Nucleus accumbens (tissue), 56 donors: ENCODE measurements at places on chromosomes 3 and 15.

DNA sequence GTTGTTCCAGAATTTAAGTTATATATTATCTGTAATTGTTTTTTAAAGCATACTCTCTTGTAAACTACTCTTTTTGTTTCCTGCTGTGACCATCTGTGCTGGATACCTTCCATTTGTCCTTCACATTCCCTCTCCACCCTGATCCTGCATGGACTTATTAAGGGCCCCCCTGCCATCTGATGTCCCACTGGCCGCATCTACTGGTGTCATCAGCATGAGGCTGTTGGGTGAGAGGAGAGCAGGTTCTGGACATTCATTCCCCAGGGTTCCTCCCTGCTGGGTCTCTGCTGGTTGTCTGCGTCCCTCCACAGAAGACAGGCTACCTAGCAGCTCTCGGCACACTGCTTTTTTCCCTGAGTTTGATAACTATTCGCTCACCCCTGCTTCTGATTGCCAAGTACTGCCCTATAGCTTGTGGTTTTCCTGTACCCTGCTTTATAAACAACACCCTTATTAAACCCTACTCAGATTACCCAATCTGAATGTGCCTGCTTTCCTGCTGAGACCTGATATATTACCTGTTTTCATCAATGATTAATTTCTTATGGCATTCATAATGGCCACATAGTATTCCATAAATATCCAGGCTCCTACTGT lies 7.7 kb downstream of the CMTM8 start:
- no peak for DNase-seq

DNA sequence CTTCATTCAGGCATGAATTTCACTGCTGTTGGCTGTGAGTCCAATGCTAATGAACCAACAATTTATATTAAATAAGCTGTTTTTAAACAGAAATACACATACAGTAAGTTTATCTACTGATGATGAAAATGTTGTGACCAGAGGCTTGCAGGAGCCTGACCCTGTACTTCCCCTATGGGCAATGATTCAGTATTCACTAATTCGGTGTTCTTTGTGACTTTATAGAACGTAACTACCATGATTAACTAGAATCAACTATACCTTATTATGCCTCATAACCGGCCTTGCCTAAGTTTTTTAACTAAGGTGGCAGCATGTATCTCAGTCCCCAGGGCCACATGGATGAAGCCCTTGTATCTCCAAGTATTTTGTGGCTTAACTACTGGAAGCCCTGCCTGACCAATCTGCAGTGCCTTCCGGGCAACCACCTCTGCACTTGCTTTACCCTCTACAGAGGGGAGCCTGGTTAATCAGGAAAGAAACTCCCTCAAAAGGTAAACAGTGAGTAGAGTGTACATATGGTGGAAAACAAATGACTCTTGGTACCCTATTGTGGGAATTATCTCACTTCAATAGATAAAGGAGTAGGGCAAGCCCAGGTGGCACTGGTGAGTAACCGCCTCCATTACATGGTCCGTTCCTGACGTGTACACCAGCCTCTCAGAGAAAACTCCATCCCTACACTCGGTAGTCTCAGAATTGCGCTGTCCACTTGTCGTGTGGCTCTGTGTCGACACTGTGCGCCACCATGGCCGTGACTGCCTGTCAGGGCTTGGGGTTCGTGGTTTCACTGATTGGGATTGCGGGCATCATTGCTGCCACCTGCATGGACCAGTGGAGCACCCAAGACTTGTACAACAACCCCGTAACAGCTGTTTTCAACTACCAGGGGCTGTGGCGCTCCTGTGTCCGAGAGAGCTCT lies 11.6 kb upstream of the CLDN18 start:
- DNase-seq: no peak

DNA sequence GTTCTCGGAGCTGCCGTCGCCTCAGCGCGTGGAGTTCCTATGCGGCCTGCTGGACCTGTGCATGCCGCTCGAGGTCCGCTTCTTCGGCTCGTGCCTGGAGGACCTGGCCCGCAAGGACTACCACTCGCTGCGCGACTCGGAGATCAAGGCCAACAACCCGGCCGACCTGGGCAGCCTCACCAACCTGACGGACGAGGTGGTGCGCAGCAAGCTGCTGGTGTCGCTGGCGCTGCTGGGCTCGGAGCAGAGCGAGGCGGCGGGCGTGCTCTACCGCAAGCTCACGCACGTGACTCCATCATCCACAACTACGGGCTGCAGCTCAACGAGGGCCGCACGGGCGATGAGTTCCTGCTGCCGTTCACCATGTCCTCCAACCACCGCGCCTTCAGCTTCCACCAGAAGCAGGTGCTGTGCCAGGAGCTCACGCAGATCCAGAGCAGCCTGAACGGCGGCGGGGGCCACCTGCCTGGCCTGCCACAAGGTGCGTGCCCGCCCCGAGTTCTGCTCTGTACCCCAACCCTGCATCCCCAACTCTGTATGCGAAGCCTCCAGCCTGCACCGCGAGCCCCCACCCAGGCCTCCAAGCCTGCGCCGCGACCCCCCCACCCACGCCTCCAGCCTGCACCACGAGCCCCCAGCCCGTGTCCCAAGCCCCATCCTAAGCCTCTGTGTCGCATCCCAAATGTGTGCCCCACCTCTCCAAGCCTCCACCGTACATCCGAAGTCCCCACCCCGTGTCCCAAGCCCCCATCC lies 178.2 kb downstream of the OR4M2 start:
- DNase-seq: no peak

DNA sequence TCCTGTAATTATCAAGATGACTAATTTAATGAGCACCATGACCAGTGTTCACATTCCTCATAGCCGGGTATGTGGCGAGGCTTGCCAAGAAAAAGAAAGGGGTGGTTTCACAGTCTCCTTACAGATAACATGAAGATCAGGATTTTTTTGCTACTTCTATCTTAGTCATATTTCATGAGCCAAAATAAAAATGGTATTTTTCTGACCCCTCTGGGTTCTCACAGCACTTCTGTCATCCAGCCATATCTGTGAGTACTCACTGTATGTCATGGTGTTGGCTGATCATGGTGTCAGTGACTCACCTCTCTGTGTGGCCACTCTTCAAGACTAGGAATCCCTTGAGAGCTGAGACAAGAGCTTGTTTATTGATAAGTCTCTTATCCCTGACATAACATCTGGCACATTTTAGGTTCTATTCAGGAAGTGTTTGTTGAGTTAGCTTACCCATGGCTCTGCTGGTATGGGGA lies 130.5 kb upstream of the LMCD1 start:
- no peak for DNase-seq

DNA sequence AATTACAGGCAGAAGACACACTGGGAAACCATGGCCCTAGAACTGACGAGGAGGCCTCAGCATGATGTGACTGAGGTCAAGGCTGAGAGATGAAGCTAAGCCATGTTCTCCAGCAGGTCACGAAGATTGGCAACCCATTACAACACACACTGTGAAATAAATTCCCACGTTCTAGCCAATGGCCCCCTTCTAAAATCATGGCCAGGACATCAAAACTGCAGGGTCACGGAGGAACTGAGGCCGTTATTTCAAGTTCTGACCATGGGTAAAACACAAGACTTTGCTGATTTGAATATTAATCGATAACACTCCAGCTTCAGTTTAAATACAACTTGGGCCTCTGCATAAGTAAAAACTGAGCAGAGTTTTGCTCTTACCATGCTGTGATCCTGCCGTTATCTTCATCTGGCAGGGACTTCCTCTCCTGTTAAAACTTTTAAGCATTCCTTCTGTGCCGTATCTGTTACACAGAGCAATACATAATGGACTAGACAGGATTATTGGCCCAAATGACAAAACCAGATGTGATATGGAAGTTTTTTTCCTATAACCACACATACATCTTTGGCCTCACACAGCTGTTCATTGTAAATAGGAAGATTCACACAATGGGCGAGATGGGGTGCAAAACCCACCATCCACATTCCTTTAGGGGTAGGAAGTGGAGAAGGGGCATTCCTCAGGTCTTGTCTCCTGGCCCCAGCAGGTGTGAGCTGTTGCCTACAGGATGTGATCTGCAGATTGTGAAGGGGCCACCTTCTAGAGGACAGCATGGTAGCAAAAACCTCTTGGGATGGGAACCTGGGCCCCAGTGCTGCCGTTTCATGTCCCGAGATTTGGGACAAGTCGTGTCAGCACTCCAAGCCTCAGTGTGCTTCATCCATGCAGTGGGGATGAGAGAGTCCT lies 207.4 kb downstream of the OPA1 start:
- DNase-seq: no peak

DNA sequence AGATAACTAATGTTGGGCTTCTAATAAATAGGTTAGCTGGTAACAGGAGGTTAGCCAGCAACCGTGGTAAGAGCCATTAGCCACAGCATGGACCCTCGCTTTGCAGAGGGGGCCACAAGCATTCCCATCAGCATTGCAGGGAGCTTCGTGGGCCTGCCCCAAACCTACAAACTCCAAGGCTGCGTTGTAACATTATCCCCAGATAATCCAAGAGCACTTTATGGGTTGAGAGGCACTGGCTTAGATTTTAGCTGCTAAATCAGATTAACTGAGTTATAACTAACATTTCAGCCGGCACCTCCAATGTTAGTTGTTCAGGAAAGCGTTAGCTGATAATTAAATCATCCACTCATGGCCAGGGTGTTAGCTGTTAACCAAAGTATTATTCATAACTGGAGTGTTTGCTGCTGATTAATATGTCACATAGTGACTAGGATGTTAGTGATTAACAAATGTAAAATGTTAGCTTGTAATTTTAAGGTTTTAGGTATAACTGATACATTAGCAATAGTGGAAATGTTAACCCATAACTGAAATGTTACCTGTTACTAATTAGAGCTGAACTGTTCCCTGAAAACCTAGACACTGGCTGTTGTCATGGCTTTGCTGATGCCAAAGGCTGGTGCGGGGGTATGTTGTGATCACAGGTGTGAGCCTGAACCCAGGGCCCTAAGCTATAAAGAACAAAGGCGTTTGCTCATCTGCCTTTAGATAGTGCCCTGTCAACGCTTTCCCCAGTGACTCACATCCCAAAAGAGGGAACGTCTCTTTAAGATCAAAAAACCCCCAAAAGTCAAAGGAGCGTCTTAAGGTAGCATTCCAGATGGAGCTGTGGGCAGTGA lies 56.2 kb downstream of the SLC6A6 start:
- DNase-seq: no peak

DNA sequence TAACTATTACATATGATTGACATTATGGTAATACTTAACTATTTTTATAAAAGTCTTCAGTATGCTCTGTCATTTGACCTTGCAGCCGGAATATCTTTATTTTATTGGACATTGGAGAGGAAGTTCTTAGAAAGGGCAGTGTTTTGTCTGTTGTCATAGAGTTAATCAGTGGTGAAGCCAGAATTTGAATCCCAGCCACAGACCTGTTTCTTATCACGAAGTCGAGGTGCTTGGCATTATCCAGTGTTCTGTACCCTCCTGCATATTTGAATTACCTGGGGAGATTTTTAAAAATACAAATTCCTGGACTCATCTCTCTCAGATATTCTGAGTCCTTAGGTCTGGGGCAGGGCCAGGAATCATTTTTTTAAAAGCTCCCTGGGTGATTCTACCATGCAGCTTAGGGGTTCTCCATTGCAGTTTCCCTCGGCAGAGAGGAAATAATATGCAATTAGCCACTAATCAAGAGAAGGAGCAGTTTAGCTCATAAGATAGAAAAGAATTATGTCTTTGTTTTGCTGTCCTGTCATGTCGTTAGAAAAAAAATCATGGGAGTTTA lies 195.6 kb upstream of the CFAP20DC start:
- DNase-seq: no peak

- DNase-seq: no peak
These were observed 11.5 kb downstream of the KBTBD13 start for GRCh38 chr15:65087873-65088642.

GRCh38 chr3:43327582-43327979 lies 41.2 kb downstream of the SNRK start:
- no peak for DNase-seq

DNA sequence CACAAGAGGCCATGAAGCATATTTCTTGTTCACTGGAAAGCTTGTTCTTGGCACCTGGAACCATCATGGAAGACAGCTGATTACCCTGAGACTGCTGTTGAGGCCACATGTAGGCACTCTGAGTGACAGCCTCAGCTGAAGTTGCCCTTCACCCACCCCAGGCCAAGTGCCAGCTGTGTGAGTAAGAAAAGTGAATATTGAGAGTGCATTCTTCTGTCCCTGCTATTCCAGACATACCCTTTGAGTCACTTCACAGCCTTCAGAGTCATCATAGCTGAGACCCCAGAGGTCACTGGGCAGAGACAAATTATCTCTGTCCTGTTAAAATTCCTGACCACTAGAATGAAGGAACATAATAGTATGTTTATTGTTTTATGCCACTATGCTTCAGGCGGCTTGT lies 79.6 kb downstream of the NFKBIZ start:
- DNase-seq: no peak

DNA sequence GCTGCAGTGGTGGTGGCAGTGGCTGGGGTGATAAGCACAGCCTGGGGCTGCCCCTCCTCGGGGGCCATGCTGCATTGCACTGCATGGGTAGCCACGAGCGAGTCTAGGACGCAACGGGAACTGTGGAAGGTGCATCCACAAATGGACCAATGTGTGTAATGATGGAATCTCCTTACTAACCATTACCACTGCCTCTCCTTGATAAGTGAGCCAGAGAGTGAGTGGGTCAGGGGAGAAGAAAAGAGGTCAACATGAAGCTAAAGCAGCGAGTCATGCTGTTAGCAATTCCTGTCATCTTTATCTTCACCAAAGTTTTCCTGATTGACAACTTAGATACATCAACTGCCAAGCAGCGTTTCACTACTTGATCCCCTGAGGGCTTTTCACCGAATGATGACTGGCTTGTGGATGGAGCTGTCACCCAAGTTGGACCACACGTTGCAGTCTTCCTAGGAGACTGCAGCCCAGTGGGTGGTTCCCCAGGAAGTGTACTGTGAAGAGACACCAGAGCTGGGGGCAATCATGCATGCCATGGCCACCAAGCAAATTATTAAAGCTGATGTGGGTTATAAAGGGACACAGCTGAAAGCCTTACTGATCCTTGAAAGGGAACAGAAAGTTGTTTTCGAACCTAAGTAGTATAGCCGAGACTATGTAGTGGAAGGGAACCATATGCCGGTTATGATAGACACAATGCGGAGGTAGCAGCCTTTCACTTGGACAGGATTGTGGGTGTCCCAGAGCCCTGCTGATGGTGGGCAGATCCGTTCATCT lies 20.6 kb downstream of the SAMD7 start:
- no peak for DNase-seq

GRCh38 chr3:13004376-13004775 lies 68.9 kb downstream of the IQSEC1 start:
- DNase-seq: no peak

DNA sequence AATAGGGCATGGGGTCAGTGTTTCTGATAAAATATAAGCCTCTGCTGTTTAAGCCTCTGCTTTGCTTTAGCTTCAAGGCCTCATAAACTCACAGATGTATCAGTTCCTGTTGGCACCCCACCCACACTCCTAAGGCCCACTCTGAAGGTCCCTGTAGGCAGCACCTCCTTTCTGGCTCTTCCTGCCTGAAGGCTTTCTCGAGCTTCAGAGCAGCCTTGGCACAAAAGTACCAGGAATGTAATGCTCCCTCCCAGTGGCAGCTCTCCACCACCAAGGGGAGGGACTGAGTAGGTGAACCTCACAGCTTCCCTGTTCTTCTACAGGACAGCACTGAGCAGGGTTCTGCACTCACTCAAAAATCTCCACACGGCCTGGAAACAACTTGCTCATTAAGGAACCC lies 102.2 kb downstream of the ABHD5 start:
- no peak for DNase-seq
